ENCODE measurements at places on chromosomes 5 and 9.

GRCh38 chr5:98455665-98456064 is 317.8 kb upstream of the RGMB start:
- no peak for DNase-seq

GRCh38 chr5:112485934-112486355 is 66.9 kb upstream of the EPB41L4A start:
- DNase-seq: no peak

DNA sequence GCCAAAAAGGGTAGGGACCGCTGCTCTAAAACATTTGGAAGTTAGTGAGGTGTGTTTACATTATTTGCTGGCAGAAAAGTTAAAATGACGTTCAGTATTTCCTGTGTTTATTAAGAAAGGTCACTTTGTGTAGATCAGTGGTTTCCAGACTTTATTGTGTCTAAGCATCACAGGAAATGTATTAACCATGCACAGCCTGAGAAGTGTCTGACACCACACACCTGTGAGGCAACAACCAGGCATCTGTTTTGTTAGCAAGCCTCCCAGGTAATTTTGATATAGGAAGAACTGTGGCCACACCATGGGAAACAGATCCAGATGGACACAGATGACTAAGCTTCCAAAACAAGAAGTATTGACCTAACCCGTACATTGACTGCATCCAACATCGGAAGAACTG is 12.0 kb downstream of the TTC1 start:
- no peak for DNase-seq

DNA sequence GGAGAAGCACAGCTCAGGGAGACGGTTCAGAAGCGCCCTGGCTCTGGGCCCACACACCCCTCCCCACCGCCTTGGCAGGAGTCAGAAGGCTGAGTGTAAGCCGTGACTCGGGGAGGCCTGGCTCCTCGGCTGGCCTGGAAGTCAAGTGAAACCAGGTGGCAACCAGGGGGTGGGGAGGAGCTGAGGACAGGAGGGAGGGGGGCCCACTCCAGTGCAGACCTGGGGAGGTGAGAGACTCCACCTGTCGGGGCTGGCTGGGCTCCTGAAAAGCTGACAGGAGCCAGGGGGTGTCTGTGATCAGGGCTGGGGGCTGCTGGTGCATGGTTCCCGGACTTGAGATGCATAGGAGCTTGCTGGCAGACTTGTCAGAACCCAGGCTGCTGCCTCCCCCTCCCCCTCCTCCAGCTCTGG is 150.2 kb upstream of the PHYKPL start:
- no peak for DNase-seq

DNA sequence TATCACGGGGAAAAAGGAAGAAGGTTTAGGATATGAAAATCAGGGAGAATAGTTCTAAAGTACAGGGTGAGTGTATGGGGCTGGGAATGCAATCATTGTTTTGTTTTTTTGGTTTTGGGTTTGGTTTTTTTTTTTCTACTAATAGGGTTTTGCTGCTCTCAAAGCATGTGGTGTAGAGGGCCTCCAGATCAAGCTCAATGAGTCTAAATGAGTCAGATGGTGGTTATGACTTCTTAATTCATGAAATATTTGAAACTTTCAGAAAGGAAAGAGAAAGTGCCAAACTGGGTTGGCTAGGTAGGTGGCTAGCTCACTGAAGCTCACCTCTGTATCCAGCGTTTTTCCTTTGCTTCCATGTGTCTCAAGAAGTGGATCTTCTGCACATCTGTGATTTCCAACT is 10.7 kb downstream of the OR1L8 start:
- DNase-seq: no peak

GRCh38 chr9:3951161-3951665 is 348.7 kb downstream of the GLIS3 start:
- DNase-seq: no peak

DNA sequence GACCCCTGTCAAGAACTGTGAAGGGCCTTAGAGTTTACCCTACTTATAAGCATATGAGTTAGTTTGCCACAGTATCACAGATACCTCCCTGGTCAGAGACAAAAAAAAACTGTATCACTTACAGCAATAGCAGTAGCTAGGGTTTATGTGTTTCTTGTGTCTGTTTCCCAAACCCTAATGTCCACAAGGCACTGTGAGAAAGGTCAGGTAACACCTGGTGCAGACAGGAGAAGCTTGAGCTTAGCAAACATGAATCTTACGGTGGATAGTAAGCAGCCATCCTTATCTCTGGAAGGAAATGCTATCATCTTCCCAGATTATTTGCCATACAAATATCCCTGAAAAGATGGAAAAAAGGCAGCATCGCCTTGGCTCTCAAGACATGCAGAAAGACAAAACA is 208.5 kb upstream of the KCNN2 start:
- no peak for DNase-seq

DNA sequence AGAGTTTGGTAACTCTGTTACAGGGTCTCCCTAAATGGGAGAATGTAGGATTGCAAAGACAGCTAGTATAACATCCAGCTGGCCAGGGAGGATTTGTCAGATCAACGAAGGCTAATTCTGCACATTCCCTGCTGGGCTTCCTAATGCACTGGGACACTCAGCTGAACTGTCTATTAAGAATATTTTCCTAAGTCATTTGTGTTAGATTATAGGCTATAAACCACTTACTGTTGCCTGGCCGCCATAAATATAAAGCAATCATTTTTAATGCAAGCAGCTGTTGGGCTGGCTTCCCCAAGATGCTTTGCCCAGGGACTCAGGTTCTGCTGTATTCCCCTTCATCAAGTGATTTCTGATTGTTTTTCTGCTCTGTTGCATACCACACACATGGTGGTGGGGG is 35.3 kb upstream of the SLIT3 start:
- no peak for DNase-seq

DNA sequence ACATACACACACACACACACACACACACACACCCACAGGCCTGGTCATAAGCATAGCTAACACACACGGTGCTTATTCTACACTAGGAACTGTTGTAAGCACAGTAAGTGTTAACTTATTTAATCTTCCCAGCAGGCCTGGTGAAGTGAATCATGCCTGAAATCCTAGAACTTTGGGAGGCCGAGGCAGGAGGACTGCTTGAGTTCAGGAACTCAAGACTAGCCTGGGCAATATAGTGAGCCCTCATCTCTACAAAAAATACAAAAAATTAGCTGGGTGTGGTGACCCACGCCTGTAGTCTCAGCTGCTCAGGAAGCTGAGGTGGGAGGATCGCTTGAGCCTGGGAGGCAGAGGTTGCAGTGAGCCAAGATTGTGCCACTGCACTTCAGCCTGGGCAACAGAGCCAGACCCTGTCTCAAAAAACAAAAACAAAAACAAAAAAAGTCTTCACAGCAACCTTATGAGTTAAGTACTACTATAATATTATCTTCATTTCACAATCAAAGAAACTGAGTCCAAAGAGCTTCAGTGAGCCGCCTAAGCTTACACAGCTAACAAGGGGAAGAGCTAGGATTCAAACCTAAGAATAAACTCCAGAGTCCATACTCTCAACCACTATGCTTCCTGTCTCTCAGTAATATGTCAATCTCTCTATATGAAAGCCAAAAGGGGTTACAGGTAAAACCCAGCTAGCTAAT is 2.3 kb downstream of the MEGF9 start:
- DNase-seq: peak; percentile 20

DNA sequence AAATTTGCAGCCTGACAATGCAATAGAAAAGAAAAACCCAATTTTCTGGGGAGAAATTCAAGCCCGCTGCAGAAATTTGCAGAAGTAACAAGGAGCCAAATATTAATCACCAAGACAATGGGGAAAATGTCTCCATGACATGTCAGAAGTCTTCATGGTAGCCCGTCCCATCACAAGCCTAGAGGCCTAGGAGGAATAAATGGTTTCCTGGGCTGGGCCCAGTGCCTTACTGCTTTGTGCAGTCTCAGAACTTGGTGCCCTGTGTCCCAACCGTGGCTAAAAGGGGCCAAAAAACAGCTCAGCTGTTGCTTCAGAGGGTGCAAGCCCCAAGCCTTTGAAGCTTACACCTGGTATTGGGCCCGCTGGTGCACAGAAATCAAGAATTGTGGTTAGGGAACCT is 23.6 kb upstream of the EGFLAM start:
- no peak for DNase-seq

GRCh38 chr5:81854915-81855314 is 104.0 kb upstream of the SSBP2 start:
- DNase-seq: no peak

DNA sequence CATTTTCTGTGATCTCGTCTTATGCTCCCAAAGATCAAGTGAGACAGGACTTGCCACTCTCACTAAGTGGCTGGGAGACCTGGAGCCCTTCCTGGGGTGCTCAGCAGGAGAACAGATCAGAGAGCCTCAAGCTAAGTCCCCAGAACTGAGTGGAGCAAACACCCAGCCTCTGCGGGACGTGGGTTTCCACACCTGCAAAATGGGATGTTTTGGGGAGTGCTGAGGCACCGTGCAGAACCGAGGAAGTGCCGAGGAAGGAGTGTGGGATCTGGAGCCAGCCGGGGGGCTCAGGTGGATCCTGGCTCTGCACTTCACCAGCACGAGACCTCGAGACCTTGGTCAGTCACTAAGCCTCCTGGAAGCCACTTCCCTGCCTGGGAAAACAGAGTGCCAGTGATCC is 166.0 kb downstream of the DAB2IP start:
- DNase-seq: no peak

- no peak for DNase-seq
These were observed 508.8 kb downstream of the SEMA5A start for GRCh38 chr5:9037048-9037447.

DNA sequence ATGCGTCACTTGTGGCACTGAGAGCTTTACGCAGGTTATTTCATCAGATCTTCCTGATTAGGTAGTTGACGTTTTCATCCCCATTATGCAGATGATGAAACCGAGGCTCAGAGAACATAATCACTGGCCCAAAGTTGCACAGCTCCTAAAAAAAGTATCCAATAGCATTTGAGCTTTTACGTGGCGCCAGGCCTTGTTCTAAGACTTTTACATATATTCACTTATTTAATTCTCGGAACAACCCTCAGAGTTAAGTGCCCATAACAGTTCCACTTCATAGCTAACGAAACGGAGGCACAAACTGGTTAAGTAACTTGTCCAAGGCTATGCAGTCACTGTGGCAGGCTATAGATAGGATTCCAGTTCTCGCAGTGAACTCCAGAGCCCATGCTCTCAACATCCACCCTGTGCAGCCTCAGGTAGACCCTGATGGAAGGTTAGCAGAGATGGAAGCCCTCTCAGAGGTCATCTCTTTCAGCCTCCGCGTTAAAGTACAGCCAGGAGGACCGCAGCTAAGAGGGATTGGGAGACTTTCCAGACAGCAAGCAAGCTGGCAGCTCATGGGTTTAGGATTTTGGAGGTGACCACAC is 39.3 kb downstream of the AMBP start:
- no peak for DNase-seq

DNA sequence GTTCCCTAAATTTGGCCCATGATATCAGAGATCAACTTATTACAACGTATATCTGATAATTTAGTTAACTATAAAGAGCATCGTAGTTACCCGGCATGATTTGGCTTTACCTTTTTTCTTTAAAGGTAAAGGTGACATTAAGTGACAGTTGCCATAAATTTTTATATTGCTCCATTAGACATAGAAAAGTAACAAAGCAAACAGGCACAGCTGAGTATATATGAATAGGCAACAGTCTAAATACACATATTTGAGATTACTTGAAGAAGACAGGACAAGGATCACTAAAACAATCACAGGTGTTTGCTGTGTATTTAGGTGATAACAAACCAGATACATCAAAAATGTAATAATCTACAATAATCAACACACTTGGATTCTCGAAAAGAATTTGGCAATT is 34.8 kb downstream of the RFX3 start:
- DNase-seq: no peak

GRCh38 chr9:4962085-4962484 is 23.0 kb upstream of the JAK2 start:
- no peak for DNase-seq

GRCh38 chr5:76514292-76514691 is 108.9 kb downstream of the F2RL2 start:
- DNase-seq: no peak

GRCh38 chr9:73137286-73137899 is 14.3 kb upstream of the ANXA1 start:
- no peak for DNase-seq

- DNase-seq: no peak
These were observed 12.0 kb downstream of the URM1 start for GRCh38 chr9:128383007-128383753.

- no peak for DNase-seq
These were observed 29.5 kb downstream of the MRPS27 start for GRCh38 chr5:72290356-72291133.

All from common myeloid progenitor, CD34-positive (primary cell).